ENCODE measurements at places on chromosomes 7 and 10.

- peak overlapping the region; percentile 95 for H3K27ac ChIP-seq
- no peak for DNase-seq
- H3K27me3 ChIP-seq, result no peaks in the 10 kb centered on the region
- peak overlapping the region; percentile 68 for H3K4me3 ChIP-seq
- H3K4me1 ChIP-seq, result peaks cover 95% of the 10 kb centered on the region
- H3K36me3 ChIP-seq, result peaks cover 99% of the 10 kb centered on the region
Measured at GRCh38 chr10:11192304-11193000, 174.8 kb downstream of the CELF2 start.

- no peaks in the 10 kb centered on the region for H3K4me1 ChIP-seq
- H3K4me3 ChIP-seq, result no peak overlapping the region
- no peak for DNase-seq
- no peak overlapping the region for H3K27ac ChIP-seq
- peaks cover 2% of the 10 kb centered on the region for H3K36me3 ChIP-seq
- peaks cover 39% of the 10 kb centered on the region for H3K27me3 ChIP-seq
Measured at GRCh38 chr10:114281006-114281405, 42.0 kb downstream of the VWA2 start.

- DNase-seq, result no peak
- H3K27ac ChIP-seq, result no peak overlapping the region
- H3K36me3 ChIP-seq, result no peaks in the 10 kb centered on the region
- peaks cover 12% of the 10 kb centered on the region for H3K4me1 ChIP-seq
- no peaks in the 10 kb centered on the region for H3K27me3 ChIP-seq
- no peak overlapping the region for H3K4me3 ChIP-seq
Measured at GRCh38 chr7:2025188-2025587, 207.6 kb downstream of the MAD1L1 start.

- peaks cover 2% of the 10 kb centered on the region for H3K36me3 ChIP-seq
- no peak overlapping the region for H3K4me3 ChIP-seq
- no peak for DNase-seq
- peaks cover 10% of the 10 kb centered on the region for H3K4me1 ChIP-seq
- no peaks in the 10 kb centered on the region for H3K27me3 ChIP-seq
Measured at GRCh38 chr10:49314806-49315205, 15.8 kb downstream of the C10orf71 start.

GRCh38 chr7:4801839-4802231 lies 26.4 kb downstream of the AP5Z1 start:
- no peak overlapping the region for H3K27ac ChIP-seq
- no peaks in the 10 kb centered on the region for H3K4me1 ChIP-seq
- no peak for DNase-seq

DNA sequence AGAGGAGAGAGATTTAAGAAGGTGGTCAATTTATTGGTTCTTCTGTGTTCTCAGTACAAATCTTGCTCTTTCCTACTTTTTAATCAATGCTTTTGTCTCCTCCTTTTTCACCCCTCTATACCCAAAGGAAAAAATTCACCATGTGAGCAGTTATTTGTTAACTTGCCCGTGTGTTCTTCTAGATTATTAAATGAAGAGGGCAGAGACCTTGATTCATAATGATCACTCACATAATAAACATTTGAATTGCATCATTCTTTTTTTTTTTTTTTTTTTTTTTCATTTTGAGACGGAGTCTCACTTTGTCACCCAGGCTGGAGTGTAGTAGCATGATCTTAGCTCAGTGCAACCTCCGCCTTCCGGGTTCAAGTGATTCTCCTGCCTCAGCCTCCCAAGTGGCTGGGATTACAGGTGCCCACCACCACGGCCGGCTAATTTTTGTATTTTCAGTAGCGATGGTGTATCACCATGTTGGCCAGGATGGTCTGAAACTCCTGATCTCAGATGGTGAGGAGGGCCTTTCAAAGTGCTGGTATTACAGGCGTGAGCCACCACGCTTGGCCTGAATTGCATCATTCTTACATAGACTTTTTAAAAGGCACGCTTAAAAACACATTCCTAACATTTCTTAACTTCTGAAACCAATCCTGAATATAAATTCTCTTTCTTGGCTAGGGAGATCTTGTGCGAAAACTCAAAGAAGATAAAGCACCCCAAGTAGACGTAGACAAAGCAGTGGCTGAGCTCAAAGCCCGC lies 3.6 kb downstream of the GARS1 start:
- no peak for DNase-seq
- peak overlapping the region; percentile 39 for H3K27ac ChIP-seq
- peaks cover 35% of the 10 kb centered on the region for H3K4me1 ChIP-seq
- H3K36me3 ChIP-seq, result peaks cover 65% of the 10 kb centered on the region

DNA sequence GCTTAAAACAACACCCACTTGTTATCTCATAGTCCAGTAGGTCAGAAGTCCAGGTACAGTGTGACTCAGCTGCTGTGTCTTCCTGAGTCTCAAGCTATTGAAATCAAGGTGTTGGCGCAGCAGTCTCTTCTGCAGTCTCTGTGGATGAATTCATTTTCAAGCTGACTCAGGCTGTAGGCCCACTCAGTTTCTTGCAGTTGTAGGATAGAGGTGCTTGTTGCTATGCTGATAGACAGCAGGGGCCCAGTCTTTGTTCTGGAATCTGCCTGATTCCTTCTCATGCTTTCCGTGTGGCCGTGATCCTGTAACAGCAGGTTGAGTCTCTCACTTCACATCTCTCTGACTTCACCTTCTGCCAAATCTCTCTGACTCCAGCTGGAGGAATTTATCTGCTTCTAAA lies 400.4 kb upstream of the POM121L12 start:
- no peaks in the 10 kb centered on the region for H3K4me1 ChIP-seq
- no peak overlapping the region for H3K27ac ChIP-seq
- H3K27me3 ChIP-seq, result no peaks in the 10 kb centered on the region
- no peaks in the 10 kb centered on the region for H3K36me3 ChIP-seq
- no peak overlapping the region for H3K4me3 ChIP-seq

GRCh38 chr7:135886345-135887132 lies 90.6 kb downstream of the MTPN start:
- H3K4me3 ChIP-seq, result no peak overlapping the region
- no peaks in the 10 kb centered on the region for H3K27me3 ChIP-seq
- no peaks in the 10 kb centered on the region for H3K36me3 ChIP-seq
- no peak overlapping the region for H3K27ac ChIP-seq
- H3K4me1 ChIP-seq, result peaks cover 2% of the 10 kb centered on the region

DNA sequence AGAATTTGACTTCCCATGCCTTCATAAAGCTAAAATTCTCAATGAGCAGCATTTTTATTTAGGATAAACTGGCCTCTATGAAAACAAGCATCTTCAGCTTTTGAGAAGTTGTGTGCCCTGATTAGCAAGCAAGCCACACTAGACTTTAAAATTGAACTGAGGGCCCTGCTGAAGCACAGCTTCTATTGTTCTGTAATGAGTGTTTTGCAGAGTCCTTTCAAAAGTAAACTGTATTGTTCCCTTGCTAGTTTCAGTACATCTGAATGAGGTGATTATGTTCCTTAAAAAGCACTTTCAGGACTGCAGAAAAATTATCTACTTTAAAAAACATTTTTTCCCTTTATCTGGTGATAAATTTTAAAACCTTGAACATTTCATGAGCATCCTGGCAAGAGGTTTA lies 113.3 kb upstream of the PRPS1L1 start:
- H3K36me3 ChIP-seq, result no peaks in the 10 kb centered on the region
- H3K27me3 ChIP-seq, result peaks cover 12% of the 10 kb centered on the region
- no peaks in the 10 kb centered on the region for H3K4me1 ChIP-seq
- no peak overlapping the region for H3K4me3 ChIP-seq

DNA sequence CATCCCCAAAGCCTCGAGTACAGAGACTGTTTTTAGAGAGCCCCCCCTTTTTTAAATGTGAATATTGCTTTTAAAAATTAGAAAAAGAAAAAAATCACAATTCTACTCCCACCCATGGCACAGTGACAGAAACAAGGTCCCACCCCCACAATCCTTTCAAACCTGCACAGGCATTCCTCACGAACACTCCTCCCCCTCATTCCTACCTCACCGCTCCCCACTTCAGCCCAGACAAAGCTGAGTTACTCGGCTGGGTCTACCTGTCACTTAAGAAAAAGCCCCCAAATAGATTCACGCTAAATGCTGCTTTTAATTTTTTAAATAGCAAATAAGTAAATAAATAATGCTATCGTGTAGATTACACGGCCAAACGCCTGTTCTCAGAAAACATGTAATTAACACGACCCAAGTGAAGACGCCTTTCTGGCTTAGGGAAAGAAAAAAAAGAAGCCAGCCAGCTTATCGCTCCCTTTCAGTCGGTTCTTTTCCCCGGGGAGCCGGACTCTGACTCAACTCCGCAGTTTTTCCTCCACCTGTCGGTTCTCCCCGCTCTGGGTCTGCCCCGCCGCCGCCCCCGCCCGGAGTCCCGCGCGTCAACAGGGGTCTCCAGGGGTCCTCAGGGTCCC lies 739 bp downstream of the MPP7 start:
- DNase-seq, result peak; percentile 6
- no peak overlapping the region for H3K27ac ChIP-seq
- peak overlapping the region; percentile 91 for H3K4me3 ChIP-seq
- H3K4me1 ChIP-seq, result peaks cover 43% of the 10 kb centered on the region
- H3K36me3 ChIP-seq, result peaks cover 5% of the 10 kb centered on the region

- no peak overlapping the region for H3K4me3 ChIP-seq
- H3K27ac ChIP-seq, result no peak overlapping the region
- peaks cover 4% of the 10 kb centered on the region for H3K36me3 ChIP-seq
- peaks cover 12% of the 10 kb centered on the region for H3K4me1 ChIP-seq
- peaks cover 74% of the 10 kb centered on the region for H3K27me3 ChIP-seq
Measured at GRCh38 chr10:69655868-69656555, 26.0 kb downstream of the FAM241B start.

DNA sequence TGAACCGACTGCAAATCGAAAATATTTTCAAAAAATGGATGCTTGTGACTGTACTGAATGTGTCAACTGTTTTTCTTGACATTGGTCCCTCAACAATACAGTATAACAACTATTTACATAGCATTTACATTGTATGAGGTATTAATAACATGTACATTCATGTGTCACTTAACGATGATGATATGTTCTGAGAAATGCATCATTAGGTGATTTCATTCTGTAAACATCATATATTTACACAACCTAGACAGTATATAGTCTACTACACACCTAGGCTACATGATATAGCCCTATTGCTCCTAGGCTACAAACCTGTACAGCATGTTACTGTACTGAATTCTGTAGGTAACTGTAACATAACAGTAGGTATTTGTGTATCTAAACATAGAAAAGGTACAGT lies 39.7 kb downstream of the SIRT1 start:
- H3K27me3 ChIP-seq, result no peaks in the 10 kb centered on the region
- peaks cover 28% of the 10 kb centered on the region for H3K36me3 ChIP-seq
- H3K27ac ChIP-seq, result no peak overlapping the region
- DNase-seq, result no peak
